Stimulated activated CD4-positive, alpha-beta T cell treated with anti-CD3 and anti-CD28 coated beads, TNF-alpha, amount 100 ng/mL, for 48 hours (primary cell): ENCODE measurements at places on chromosomes 6 and 20.

- no peak for DNase-seq
Measured at GRCh38 chr6:3357678-3358077, 98.9 kb downstream of the PSMG4 start.

DNA sequence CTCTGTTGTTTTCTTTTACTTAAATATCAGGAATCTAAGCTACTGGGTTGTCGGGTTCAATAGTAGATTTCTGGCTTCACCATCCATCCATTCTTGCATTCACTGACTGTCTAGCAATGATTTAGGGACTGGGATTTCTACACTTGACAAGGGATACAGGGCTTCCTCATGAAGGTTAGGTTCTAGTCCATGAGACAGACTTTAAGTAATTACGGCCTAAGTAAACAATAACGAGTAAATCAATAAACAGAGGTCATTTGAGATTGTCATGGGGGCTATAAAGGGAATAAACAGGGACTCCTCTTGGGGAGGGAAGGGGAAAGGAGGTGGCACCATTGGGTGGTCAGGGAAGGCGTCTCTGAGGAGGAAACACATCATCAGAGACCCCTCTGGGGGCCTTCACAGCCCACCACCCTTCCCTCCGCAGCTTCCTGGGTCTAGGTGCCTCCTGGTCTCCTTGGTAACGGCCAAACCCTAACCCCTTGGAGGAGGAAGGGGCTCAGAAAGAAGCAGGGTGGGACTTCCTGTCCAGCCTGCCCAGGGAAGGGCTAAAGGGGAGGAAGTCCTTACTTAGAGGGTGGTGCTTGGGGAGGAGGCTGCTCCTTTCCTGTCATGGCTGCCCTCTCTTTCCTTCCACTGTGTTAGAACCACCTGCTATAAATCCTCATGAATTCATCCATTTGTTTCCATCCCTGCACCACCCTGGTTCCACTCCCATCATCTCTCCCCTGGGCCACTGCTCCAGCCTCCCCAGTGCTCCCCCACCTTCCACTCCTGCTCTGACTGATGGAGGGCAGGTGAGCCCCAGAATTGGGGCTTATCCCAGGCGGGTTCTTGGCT lies 33.3 kb downstream of the BPIFB4 start:
- no peak for DNase-seq

- DNase-seq, result no peak
Measured at GRCh38 chr20:61582196-61582923, 330.3 kb downstream of the CDH4 start.

GRCh38 chr20:37598100-37598543 lies 70.4 kb upstream of the BLCAP start:
- no peak for DNase-seq

GRCh38 chr6:6657085-6657819 lies 68.7 kb downstream of the LY86 start:
- DNase-seq, result no peak

DNA sequence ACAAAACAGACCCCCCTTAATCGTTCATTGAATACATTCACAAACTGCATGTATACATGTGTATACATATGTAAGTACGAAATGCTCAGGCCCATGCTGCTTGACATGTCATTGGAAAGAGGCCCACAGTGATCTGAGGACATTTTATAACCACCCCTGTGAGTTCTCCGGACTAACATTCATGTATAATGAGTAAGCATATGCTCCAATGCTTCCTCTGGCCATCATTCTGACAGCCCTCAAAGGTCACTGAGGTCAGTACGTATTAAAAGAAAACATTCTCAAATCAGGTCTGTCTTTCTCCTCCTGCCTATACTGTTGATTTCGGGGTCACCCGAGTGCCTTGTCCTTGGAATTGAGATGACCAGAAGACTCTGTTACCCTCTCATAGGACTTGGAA lies 54.9 kb downstream of the TENT5A start:
- no peak for DNase-seq

- no peak for DNase-seq
Measured at GRCh38 chr20:5357946-5358345, 41.2 kb upstream of the PROKR2 start.

- peak; percentile 53 for DNase-seq
Measured at GRCh38 chr20:57392512-57393271, 1.5 kb downstream of the RBM38 start.

DNA sequence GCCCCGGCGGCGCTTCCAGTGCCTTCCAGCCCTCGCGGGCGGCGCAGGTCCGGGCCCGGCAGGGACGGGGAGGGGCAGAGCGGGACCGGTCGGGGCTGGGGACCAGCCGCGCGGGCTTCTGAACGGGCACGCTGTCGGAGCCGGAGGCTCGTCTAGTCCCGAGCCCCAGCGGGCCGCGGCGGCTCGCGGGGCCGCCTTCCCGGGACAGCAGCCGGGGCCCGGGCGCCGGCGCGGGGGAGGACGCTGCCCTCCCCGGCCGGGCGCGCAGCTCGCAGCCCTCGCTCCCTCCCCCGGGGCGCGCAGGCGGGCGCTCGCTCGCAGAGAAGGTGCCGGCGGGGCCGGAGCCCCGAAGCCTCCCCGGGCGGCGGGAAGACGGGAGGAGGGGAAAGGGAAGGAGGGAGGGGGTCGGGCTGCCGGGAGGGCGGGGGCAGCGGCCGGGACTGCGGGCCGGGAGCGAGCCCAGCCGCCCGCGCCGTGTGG lies 696 bp upstream of the SIRPA start:
- DNase-seq, result no peak

GRCh38 chr6:8705435-8706020 lies 270.2 kb upstream of the SLC35B3 start:
- DNase-seq, result no peak

- no peak for DNase-seq
Measured at GRCh38 chr6:163017801-163018200, 290.0 kb downstream of the PACRG start.

DNA sequence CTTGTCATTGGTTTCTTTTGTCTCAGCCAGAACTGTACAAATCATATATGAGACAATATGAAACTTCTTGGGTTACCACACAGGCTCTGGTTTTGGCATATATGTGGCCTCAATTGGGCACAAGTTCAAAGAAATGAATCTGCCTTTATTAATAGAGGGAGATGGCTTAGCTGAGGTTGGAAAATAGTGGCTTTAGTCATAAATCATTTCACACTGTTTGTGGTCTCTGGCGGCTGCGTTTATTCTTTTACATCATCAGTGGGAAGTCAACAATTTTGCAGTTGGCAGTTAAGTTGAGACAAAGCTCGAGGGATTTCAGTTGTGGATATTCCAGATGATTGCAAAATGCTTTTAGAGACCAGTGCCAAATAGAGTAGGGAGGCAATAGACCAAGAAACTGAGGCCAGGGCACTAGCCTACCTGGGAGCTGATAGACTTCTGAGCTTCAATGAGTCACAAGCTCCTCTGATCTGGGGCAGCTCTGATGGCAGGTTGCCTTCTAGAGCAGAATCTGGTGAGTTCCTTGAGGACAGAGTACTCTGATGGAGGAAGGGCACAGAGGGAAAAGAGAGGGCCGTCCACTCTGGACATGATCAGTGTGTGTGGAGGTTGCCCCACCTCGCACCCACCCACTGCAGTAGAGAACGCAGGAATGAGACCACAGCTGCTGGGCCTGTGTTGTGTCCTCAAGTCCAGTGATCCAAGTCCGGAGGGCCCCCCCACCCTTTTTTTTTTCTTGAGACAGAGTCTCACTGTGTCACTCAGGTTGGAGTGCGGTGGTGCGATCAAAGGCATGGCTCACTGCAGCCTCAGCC lies 73.5 kb downstream of the ARMC2 start:
- DNase-seq, result peak; percentile 19

GRCh38 chr6:35498422-35499067 lies 1.7 kb upstream of the TEAD3 start:
- no peak for DNase-seq
